ENCODE measurements at places on chromosomes 13 and 19.

DNA sequence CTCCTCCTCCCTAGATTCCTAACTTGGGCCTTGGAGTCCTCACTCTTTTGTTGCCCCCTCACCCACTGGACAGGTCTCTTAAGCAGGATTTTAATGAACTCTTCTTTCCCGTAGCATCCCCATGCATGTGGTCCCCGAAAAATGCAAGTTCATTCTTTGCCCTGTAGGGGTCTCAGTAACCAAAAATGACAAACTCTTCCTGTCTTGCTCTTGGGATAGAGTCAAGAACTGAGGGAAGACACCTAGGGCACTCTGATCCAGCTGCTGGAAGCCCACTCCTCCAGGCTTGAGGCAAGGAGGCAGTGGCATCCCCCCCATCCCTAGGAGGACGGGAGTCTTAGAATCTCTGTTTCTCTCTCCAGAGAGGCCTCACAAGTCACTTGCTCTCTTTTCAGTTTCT lies 987.0 kb downstream of the DIAPH3 start:
- DNase-seq: no peak

- DNase-seq: no peak
These were observed 14.5 kb upstream of the ISYNA1 start for GRCh38 chr19:18452386-18452785.

GRCh38 chr19:39113199-39113598 lies 12.4 kb upstream of the PAK4 start:
- DNase-seq: no peak

- no peak for DNase-seq
These were observed 250 bp downstream of the SPRY2 start for GRCh38 chr13:80340651-80341100.

DNA sequence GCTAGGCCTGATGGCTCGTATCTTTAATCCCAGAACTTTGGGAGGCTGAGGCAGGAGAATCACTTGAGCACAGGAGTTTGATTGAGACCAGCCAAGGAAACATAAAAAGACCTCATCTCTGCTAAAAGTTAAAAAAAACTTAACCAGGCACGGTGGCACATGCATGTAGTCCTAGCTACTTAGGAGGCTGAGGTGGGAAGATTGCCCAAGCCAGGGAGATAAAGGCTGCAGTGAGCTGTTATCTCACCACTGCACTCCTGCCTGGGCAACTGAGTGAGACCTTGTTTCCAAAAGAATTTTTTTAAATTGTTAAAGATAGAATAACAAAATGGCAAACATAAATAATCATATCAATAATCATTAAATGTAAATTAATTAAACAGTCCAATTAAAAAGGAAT lies 365.8 kb downstream of the MTUS2 start:
- DNase-seq: no peak

- DNase-seq: no peak
These were observed 5.3 kb downstream of the RNASEH2B start for GRCh38 chr13:50914848-50915247.

DNA sequence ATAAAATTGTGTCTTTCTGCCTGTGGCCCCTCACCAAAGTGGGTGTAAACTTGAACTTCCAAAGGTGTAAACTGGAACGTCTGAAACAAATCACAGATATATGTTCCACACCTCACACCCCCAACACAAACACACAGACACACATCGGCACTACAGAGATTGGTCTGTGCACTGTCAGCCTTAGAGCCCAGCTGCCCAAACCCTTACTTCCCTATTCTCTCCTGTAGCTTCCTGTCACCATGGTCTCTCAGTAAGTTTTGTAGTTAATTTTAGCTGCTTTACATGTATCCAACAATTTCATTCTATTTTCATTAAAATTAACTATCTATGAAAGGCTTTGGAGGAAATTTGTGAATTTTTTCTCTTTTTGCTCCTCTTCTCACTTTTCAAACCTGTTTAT lies 5.4 kb downstream of the TM9SF2 start:
- no peak for DNase-seq

- no peak for DNase-seq
These were observed 133.5 kb upstream of the IRS2 start for GRCh38 chr13:109919715-109920375.

DNA sequence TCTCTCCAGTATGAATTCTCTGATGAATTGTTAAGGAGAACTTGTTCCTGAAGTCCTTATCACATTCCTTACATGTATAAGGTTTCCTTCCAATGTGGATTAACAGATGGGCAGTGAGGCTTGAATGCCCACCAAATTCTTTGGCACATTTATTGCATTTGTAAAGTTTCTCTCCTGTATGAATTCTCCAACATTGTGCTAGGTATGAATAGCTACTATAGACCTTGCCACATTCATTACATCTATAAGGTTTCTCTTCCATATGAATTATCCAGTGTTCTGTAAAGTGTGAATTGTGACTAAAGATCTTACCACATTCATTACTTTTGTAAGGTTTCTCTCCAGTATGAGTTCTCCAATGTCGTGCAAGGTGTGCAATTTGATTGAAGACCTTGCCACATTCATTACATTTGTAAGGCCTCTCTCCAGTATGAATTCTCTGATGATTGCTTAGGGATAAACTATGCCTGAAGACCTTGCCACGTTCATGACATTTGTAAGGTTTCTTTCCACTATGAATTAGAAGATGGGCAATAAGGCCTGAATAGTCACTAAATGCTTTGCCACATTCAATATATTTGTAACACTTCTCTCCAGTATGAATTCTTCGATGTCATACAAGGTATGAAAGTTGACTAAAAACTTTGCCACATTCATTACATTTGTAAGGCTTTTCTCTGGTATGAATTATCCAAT lies 20.4 kb downstream of the ZNF578 start:
- DNase-seq: no peak

GRCh38 chr13:114067381-114067885 lies 65.0 kb downstream of the RASA3 start:
- DNase-seq: peak; percentile 38

DNA sequence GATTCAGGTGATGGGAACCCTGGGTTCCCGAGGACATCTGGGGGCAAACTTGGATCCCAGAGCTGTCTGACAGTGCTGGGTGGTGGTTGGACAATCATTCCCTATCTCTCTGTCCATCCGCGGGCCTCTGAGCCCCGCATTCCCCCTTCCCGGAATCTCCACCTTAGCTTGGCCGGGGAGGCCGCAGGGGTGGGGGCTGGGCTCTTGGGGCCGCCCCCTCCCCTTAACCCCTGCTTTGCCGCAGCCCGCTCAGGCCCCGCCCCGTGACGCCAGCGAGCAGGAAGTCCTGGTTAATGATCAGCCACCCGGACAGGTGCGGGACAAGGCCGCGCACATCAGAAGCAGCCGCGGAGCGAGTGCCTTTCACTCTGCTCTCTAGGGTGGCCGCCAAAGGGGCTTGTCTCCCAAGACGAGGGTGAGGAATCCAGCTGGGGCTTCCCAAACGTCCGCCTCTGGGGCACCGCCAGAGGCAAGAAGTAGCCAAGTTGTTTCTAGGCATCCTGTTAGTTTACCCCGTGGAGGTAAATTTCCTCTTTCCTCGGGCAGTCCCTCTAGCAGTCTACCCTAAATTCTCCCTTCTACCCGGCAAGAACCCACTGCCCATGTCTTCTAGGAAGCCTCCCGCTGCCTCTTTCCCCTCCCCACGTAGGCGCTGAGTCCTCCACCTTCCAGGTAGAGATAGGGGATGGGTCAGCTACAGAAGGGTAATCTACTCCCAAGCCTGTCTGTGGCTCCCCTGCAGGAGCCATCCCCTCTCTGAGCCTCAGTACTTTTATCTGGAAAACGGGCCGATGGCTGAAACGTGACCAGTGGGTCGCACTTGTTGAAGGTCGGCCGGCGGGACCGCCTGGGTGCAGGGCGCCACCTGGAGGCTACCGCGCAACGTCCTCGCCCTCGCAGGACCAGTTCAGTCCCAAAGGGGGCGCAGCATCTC lies 3.0 kb downstream of the IRF2BP1 start:
- peak; percentile 76 for DNase-seq

GRCh38 chr19:46954993-46955812 lies 64.4 kb upstream of the NPAS1 start:
- DNase-seq: peak; percentile 46

GRCh38 chr13:64810750-64811149 lies 2419.4 kb downstream of the PCDH9 start:
- DNase-seq: no peak

DNA sequence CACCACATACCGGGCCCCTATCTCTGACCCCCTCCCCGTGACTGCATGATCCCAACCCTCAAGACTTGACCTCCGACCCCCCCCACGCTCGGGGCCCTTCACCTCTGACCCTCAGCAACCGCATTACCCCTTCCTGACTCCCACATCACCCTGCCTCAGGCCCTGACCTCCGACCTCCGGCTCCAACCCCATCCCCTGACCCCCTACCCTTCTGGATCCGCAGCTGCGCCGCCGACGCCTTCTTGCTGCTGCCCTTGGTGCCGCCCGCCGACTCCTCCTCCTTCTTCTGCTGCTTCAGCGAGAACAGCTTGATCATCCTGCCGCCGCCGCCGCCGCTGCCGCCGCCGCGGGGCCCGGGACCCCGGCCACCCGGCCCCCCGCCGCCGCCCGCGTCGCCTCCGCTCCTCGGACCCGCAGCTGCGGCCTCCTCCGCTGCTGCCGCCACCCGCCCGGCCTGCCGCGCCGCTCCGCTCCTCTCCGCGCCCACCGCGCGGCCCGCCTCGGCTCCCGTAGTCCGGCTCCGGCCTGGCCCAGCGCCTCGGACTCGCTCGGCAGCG lies at the start of gene UBE2M:
Gene UBE2M, minus strand, starts transcription at position 546 of the 557 bp plus-strand sequence. Its CDS starts 230 bp downstream, at position 316.
- DNase-seq: no peak

- DNase-seq: no peak
These were observed 2.8 kb upstream of the CEACAM5 start for GRCh38 chr19:41705393-41706174.

GRCh38 chr19:3270902-3271301 lies 46.4 kb downstream of the CELF5 start:
- DNase-seq: peak; percentile 16

DNA sequence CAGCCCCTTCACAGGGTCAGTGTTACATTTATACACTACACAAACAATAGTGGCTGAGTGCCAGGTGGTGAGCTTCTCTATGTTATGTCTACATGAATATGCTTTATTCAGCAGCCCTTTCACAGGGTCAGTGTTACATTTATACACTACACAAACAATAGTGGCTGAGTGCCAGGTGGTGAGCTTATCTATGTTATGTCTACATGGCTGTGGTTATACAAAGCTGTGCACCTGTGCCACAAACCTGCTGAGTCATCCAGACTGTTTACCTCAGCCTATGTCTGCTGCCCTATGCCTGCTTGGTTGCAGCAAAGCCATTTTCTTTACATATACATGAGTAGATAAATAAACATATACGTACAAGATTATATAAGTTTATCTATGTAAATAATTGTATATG lies 76.5 kb downstream of the ZNF726 start:
- no peak for DNase-seq

DNA sequence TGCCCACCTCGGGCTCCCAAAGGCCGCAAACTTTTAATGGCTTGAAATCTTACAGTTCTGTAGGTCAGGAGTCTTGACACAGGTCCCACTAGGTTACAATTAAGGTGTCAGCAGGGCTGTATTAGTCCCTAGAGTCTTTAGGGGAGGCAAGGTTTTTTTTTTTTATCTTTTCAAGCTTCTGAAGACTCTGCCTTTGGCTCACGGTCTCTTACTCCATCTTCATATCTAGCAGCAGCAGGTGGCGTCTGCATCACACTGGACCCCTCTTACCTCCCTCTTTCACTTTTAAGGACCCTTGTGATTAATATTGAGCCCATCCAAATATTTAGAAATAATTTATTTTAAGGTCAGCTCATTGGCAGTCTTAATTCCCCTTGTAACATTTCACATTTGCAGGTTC lies 11.6 kb downstream of the MIR17HG start:
- DNase-seq: no peak

DNA sequence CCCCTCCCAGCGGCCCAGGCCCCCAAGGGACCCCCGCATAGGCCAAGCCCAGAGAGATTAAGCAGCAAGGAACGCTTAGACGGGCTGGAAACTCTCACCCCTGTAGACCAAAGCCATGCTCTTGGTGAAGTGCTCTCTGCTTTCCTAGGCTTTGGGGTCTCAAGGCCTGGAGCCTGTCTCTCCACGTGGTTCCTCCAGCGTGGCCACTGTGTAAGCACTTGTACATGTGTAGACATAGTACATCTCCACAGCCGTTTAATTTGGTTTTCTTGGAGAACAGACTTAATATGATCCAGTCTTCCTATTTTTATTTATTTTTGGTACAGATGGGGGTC lies 1.1 kb downstream of the NUDT19 start:
- no peak for DNase-seq

GRCh38 chr13:98962901-98963590 lies 14.8 kb downstream of the DOCK9 start:
- no peak for DNase-seq

DNA sequence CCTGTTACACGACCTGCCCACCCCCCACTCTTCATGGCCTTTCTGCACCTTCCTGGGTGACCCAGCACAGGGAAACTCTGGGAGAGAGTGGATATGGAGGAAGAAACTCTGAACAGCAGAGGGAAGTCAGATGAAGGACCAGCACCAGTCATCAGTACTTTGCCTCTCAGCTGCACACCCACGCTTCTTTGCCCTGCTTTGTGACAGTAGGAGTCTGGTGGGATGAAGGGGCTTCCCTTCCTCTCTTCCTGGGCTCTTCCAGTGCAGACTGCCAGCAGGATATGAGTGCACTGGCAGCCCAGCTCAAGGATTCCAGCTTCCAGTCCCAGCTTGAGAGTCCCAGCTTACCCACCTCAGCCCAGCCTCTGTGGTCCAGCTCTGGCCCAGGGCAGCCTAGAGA lies 68.9 kb downstream of the CRYL1 start:
- DNase-seq: no peak

DNA sequence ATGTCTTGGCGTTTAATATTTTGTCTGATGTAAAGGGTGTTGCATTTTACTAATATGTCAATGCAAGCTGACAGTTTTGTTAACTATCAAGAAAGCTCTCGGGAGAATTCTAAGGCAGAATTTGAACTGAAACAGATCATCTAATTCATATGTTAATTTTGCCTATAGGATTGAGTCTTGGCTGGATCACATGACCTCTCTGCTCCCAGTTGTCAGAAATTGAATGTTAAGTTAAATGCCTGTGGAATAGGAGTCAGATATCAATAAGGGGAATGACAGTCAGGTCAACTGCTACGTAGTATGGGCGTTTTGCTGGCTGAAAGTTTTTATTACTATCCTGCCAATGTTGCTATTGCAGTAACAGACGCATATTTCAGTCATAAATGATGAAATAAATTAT lies 358.5 kb downstream of the MYO16 start:
- DNase-seq: no peak

- DNase-seq: no peak
These were observed 44.1 kb upstream of the ZNF536 start for GRCh38 chr19:30328096-30328495.

DNA sequence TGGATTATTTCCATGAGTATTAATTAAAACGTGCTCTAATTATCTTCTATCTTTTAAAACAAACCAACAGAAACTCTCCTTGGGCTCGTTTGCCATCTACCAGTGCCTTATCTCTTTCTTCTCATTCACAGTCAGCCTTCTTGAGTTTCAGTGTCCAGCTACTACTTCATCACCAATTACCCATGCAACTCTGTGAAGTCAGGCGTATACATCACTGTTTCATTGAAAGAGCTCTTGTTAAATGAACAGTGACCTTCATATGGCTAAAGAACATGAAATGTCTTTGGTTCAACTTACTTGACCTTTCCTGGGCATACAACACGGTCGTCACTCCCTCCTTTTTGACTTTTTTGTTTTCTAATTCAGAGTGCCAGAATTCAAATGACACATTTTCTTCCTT lies 5.2 kb upstream of the IFT88 start:
- no peak for DNase-seq
